ENCODE measurements at places on chromosomes 1 and 21.

GRCh38 chr1:100775483-100775882, 55.9 kb downstream of the VCAM1 start:
- DNase-seq: no peak

GRCh38 chr1:234763367-234763766, 153.4 kb upstream of the IRF2BP2 start:
- DNase-seq: no peak

- DNase-seq: no peak
These were observed 84.2 kb downstream of the FAM78B start for GRCh38 chr1:166082601-166083000.

- no peak for DNase-seq
These were observed 25.2 kb upstream of the TRIM45 start for GRCh38 chr1:117146575-117147340.

DNA sequence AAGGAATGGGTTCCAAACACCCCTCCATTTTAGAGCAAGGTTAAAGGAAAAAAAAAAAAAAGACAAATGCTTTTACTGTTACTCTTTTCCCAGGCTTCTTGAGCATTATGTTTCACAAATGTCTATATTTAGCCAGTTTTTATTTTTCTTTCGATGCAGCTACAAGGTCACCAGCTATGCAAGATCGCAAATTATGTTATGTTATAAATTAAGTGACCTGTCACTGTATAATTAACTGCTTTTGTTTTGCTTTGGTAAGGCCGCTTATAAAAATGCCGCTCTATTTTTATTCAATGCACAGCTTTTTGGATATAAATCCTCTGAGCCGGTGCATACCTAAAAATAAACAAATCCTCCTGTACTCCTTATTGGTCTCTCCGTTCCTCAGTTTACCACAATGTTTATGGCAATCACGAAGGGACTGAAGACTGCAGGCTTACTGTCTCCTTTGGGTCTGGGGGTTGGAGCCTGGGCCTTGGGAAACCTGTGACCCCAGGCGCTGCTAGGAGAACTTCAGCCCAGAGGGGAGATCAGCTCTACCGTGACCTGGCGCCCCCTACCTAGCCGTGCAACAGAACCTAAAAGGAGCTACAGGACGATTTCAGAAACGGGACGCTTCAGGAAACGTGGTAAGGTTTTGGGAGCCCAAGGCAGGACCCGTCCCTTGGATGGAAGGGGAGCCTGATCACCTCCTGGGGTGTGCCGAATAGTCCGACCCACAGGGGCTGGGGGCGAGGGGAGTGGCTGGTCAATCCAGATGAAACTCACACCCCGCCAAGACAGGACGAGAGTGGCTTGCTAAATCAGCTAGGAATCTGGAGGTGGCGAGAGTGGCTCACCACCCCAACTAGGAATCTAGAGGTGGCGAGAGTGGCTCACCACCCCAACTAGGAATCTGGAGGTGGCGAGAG, 101.2 kb upstream of the CD55 start:
- DNase-seq: no peak

DNA sequence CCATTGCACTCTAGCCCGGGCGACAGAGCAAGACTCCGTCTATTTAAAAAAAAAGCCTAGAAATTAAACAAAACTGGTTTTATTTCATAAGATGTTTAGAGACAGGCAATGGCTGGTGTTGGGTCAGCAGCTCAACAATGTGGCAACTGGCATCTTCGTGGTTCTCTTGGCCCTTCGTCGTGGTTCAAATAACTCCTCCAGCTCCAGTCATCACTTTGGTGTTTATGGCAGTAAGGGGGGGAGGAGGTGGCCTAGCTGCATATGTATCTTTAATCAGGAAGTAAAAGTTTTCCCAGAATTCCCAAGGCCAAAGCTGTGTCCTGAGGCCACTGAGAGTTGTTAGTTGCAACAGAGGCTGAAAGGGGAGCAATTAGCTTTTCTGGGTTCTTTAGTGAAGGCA, 13.0 kb upstream of the LTN1 start:
- no peak for DNase-seq

DNA sequence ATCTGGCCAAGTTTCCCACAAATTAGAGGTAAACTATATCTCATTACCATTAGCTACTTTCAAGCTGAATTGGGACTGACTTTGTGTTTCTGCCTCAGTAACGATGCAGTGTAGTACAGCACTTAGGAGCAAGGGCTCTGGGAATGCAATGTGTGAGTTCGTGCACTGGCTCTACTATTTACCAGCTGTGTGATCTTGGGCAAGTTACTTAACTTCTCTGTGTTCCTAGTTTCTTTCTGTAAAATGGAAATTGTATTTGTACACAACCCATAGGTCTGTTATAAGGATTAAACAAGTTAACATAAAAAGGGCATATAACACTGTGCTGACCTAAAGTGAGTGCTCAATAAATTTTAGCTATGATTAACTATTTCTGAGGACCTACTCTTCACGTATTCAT, 65.0 kb upstream of the CSF1 start:
- DNase-seq: no peak
